ENCODE measurements at places on chromosomes 5 and 9.

GRCh38 chr5:159161361-159162214 lies 47.8 kb downstream of the RNF145 start:
- no peak for DNase-seq

- no peak for DNase-seq
Observed at GRCh38 chr5:158599157-158599556, 500.6 kb downstream of the EBF1 start.

- DNase-seq, result no peak
Observed at GRCh38 chr9:98010445-98010844, 27.3 kb downstream of the ANP32B start.

GRCh38 chr5:141692533-141692888 lies 10.5 kb upstream of the ARAP3 start:
- DNase-seq, result no peak

All from CD4-positive, CD25-positive, alpha-beta regulatory T cell (primary cell).